Right renal pelvis (tissue), 4 donors: ENCODE measurements at places on chromosomes 12 and 14. TPM values are rescaled to one million over a fixed set of nuclear protein-coding genes. Genes with fewer than 3 reads are reported as not detected.
A peak's percentile ranks its signal among the peaks of the same experiment; 100 is the strongest.

DPPA3 gene
- not detected for polyA plus RNA-seq

GRCh38 chr14:73567951-73568885, 795 bp upstream of the ACOT2 start:
- DNase-seq, result no peak

DNA sequence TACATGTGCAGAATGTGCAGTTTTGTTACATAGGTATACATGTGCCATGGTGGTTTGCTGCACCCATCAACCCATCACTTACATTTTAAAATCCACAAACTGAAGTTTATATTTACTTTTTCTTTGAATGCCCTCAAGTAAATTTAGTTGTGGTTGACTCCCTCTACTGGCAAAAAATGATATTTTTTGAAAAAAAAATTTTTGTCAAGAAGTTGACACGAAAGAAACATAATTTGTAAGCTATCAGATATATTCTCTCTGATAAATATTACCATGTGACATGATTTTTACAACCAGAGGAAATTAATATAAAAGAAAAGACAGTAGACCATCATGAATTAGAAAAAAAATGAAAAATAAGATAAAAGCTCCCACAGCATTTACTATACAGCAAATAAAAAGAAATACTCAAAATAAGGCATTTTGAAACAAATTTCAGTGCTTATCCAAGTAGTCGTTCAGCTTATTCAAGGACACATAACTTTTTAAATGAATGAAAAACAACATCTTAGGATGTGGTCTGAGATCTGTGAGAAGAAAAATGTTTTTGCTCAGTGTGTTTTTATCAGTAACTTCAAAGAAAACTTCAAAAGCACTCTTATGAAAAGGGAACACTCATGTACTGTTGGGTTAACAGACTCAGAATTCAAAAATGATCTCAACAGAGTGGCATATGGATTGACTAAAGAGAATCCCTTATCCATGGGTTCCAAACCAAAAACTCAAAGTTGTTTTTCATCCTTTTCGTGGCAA, 30.0 kb upstream of the GRIP1 start:
- DNase-seq, result no peak

OR4K5 gene
- polyA plus RNA-seq, result not detected

TAS2R10 gene
- polyA plus RNA-seq, result 2.0 TPM

TM9SF1 gene
- polyA plus RNA-seq, result 38.6 TPM

- no peak for DNase-seq
Observed at GRCh38 chr14:38073641-38074040, 134.1 kb upstream of the SSTR1 start.

DNA sequence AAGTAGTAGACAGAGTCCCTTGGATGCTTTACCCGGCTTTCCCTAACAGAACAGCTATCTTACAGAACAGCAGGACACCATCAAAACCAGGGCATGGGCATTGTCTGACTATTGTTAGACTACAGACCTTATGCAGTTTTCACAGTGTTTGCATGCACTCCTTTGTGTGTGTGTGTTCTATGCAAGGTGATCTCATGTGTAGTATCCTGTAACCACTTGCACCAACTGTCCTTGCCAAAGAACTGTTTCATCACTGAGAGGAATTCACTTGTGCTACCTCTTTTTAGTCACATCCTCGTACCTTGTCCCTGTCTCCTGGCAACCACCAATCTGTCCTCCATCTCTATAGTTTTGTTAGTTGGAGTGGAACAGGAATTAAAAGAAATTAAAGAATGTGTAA, 183.6 kb upstream of the PZP start:
- DNase-seq, result no peak

GRCh38 chr14:78633752-78634151, 463.6 kb downstream of the NRXN3 start:
- no peak for DNase-seq

- no peak for DNase-seq
Observed at GRCh38 chr12:75062691-75063090, 146.9 kb downstream of the KCNC2 start.

GRCh38 chr14:72549854-72550253, 344.0 kb downstream of the DPF3 start:
- DNase-seq, result no peak

DNA sequence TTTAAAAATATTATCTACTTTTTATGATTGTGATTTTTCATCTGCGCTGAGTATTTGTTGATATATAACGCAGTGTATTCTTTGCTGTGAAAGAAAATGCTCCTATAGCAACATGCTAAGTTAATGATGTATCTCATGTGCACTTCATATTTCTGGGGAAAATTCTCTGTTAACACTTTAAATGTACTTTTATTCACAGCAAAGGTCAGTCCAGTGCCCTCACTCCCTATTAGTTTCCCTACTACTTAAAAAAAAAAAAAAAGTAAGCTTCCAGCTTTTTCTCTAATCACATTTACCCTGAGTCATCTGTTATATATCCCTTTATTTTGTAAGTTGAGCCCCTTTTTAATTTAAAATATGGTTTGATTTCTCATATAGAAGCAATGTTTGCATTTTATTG, 219.8 kb downstream of the AEBP2 start:
- no peak for DNase-seq

RILPL1 gene
- polyA plus RNA-seq, result 16.4 TPM

GSC gene
- not detected for polyA plus RNA-seq

DNA sequence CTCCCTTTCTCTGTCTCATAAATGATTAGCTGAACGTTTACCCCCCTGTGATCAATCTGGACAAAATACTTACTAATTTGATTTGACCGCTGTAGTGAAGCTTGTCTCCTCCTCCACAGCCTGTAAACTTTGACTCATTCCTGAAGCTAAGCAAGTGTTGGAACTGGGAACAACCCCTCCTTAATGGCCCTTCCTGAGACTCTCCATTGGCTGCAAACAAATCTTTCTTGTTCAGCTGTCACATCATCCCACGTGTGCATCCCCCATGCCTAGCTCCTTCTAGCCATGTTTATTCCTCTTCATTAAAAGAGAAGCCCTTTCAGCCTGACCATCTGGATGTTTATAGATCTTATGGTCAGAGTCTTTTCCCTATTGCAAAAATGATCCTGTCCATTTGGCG, 281.2 kb downstream of the RGS6 start:
- DNase-seq, result no peak

GRCh38 chr14:88515499-88516221, 39.1 kb downstream of the PTPN21 start:
- DNase-seq, result no peak

- DNase-seq, result no peak
Observed at GRCh38 chr12:106428384-106428783, 70.8 kb downstream of the POLR3B start.

DNA sequence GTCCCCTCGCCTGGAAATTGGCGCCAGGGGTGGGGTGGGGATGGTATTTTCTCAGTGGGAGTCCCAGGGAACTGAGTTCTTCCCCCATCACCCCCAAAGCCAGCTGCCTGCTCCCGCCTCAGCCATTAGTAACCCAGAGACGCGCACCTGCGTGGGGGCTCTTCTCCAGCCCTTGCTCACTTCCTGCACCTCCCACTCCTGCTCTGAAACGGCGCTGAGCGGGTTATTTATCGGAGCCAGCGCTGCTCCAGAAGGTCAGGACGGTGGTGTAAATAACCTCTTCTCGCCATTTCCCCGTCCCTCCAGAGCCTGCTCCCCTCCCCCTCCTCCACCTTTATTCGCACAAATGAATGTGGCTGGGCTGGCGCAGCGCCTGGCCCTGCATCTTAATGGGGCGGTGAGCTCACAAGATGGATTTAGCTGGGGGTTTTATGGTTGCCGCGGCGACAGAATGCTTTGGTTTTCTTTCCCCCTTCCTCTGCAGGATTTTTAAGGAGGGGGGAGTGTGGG, 12.2 kb downstream of the GPR84 start:
- DNase-seq, result no peak

GRCh38 chr14:96851694-96852381, 54.7 kb downstream of the VRK1 start:
- DNase-seq, result no peak

TMEM260 gene
- 36.2 TPM for polyA plus RNA-seq

DNA sequence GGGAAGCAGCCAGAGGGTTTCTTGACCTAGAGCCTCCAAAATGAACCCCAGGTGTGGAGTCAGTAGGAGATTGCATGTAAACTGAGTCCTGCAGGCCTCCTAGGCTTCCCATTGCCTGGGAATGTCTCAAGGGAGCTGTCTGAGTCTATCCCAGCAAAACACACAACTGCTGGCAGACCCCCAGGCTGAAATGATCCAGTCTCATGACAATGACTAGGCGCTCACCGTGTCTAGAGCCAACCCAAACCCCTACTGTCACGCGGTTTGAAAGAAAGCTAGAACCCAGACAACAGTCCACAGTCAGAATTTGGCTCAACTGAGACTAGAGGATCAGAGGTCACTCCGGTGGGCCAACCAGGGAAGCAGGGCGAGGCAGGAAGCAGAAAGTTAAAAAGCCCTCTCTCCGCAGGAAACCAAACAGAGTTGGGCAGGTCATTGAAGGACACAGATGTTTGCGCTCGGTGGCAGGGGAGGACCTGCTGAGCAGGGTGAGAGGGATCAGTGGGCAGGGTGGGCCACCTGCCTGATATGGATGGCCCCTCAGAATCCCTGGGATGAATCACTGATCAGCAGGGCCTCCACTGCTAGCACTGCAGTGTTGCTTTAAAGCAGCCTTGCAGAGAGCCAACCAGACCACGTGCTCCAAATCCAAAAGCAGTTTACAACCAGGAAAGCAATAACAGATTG, 23.8 kb downstream of the ACTN1 start:
- no peak for DNase-seq

- DNase-seq, result no peak
Observed at GRCh38 chr14:59004012-59004411, 184.5 kb upstream of the DAAM1 start.

DNA sequence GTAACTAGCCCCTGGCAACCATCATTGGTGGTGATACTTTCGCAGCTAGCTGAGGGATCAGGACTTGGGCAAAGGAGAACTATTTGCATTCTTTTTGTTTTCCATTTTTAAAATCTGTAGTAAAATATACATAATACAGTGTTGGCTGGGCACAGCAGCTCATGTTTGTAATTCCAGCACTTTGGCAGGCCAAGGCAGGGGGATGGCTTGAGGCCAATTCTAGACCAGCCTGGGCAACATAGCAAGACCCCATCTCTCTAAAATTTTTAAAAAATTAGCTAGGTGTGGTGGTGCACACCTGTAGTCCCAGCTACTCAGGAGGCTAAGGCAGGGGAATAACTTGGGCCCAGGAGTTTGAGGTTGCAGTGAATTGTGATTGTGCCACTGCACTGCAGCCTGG, 20.0 kb downstream of the TFCP2 start:
- DNase-seq, result no peak

DNA sequence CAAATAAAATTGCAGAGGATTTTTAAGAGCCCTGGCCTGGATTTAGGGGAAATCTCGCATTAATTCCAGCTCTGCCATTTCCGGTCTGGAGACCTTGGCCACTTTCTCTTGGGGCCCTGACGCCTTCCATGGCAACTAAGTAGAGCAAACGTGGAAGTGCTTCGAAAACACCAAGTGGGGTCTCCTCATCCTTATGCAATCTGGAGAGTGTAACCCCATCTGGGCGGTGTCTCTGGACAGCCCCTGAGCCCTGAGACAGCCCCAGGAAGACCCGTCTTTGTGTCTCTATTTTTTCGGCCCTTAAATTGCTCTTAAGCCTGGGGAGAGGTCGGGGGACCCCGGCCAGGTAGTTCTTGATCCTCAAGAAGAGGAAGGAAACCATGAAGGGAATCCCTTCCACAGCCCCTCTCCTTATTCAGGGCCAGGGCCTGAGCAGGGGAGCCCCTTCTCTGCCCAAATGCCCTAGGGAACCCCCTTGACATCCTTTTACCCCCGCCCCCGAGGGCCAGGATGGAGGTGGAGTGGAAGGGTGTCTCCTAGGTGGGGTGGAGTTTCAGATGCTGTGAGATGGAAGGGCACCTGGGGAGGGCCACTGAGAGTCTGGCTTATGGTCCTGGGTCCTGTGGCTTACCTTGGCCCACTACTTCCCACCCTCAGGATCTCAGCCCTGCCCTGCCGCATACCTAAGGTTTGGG, 17.6 kb upstream of the NR4A1 start:
- no peak for DNase-seq

PRIMA1 gene
- 1.4 TPM for polyA plus RNA-seq

- DNase-seq, result no peak
Observed at GRCh38 chr12:111773801-111774551, 7.2 kb downstream of the ALDH2 start.

DNA sequence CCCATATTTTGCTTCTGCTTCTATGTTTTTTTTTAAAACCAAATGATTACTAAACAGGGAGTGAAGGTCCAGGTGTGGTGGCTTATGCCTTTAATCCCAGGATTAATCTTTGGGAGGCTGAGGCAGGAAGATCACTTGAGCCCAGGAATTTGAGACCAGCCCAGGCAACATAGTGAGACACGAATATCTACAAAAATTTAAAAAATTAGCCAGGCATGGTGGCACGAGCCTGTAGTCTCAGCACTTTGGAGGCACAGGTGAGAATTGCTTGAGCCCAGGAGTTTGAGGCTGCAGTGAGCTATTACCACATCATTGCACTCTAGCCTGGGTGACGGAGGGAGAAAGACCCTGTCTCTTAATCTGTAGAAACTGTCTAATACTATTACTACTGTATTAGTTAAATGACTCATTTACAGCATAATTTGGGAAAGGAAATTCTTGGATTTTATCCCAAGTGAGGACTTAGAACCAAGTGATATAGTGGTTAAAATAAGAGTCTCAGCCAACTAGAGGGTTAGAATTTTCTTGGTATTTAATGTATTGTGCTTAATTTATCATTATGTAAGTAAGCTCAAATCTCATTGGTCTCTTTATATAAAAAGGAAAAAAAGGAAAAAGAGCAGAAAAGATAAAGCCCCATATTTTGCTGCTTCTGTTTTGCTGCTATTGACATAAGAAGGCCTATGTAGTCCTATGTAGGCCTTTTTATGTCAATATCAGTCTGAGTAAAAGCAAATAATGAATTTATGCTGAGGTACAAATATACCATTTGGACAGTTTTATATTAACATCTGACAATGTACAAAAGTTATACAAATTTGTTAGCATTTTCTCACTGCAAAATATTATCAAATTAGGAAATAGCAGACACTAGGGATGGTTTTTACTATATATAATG, 163.4 kb downstream of the RAD51B start:
- DNase-seq, result no peak

OR10G3 gene
- polyA plus RNA-seq, result not detected

GRCh38 chr12:132393991-132394949, 64.9 kb upstream of the GALNT9 start:
- no peak for DNase-seq

GRCh38 chr12:103915306-103915705, 14.9 kb upstream of the HSP90B1 start:
- DNase-seq, result no peak

- DNase-seq, result peak; percentile 44
Observed at GRCh38 chr12:117408161-117408791, 46.9 kb upstream of the NOS1 start.

LRP10 gene
- polyA plus RNA-seq, result 83.8 TPM

- DNase-seq, result no peak
Observed at GRCh38 chr12:78121969-78122610, 291.4 kb downstream of the NAV3 start.

KCNH3 gene
- polyA plus RNA-seq, result 4.7 TPM

DIO3 gene
- 0.10 TPM for polyA plus RNA-seq
